Fibroblast of skin of abdomen (primary cell): ENCODE measurements at places on chromosomes 3 and 15.
A peak's percentile ranks its signal among the peaks of the same experiment; 100 is the strongest.

GRCh38 chr3:60431599-60431958, 819.7 kb downstream of the FHIT start:
- DNase-seq, result peak; percentile 8

DNA sequence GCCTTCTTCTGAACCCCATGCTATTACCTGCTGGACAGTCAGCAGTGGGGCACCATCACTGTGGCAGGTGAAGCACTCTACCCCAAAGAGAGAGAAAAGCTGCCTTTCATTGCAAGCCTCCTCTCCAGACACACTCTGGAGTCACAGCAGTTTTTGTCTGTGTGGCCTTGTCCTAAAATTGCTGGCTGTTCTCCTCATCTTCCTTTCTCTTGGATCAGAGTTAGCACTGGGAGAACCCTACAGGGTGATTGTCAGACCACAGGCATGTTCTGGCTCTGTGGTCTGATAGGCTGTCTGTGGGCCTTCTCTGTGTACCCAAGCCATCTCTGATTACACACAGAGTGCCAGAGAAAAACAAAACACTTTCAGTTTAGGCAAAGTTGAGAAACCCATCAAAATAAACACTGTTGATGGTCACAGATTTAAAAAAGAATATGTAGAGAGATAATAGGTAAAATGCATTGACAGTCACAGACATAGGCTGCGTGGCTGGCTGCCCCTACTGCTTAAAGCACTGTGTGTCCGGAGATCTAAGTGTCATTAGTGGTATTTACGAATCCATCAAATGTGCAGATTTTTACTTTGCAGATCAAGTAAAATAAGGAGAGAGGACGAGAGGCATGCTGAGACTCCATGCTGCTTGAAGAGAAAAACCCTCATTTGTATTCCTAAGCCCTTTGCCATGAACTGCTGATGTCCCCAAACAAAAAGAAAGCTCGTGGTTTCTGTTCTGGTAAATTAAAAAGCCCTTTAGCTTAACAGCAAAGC, 689.9 kb downstream of the TUSC7 start:
- DNase-seq, result peak; percentile 54

DNA sequence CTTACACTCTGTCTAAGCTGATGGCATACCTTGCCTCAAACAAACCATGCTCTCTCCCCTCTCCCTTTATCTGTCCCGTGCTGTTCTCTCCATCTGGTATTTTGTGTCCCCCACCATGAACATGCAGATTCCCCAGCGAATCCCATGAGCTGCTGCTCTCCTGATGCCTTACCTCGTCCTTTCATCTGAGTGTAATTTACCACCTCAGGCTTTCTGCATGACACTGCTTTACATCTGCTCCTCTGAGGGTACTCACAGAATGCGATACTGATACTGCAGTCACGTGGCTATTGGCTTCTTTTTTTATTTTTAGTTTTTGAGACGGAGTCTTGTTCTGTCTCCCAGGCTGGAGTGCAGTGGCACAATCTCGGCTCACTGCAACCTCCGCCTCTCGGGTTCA, 341.7 kb downstream of the PTPRG start:
- DNase-seq, result no peak

- DNase-seq, result no peak
Measured at GRCh38 chr15:77030928-77031375, 36.0 kb downstream of the PSTPIP1 start.

DNA sequence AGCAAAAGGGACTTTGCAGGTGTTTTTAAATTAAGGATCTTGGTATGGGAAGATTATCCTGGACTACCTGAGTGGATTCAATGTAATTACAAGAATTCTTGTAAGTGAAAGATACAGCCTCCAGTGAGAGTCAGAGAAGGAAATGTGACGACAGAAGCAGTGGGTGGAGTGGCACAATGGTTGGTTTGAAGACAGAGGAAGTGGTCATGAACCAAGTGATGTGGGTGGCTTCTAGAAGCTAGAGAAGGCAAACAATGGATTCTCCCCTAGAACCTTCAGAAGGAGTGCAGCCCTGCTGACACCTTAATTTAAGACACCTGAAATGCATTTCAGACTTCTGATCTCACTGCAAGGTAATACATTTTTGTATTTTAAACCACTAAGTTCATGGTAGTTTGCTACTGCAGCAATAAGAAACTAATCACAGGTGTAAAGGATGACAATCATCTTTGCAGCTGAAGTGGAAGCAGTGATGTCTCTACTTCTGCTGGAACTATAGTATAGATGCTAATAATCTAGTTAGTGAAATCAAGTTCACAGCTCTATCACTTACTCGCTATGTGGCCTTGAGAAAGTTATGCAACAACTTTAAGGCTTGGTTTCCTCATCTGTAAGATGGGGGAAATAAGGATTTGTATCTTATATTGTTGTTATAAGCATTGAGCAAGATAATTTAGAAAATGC, 403.4 kb upstream of the SUCLG2 start:
- DNase-seq, result no peak

GRCh38 chr3:56222866-56223265, 245.4 kb downstream of the ERC2 start:
- DNase-seq, result no peak

DNA sequence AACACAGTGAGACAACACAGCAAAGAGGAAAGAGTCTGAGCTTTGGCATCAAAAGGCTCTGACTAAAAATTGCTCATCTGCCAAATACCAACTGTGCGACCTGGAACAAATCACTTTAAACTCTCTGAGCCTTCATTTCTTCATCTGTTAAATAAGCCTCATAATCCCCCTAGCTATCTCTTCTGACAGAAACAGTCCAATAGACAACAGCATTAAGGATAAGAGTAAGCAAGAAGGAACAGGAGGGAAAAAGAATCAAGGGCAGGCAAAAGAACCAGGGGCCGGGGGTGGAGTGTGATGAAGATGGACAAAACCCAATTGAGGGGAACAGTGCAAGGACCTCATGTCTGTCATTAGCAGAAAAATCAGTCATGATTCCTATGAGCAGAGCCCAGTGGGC, 79.4 kb upstream of the SETMAR start:
- no peak for DNase-seq
